ENCODE measurements at places on chromosomes 11 and 22. TPM values are rescaled to one million over a fixed set of nuclear protein-coding genes. Genes with fewer than 3 reads are reported as not detected.

DNA sequence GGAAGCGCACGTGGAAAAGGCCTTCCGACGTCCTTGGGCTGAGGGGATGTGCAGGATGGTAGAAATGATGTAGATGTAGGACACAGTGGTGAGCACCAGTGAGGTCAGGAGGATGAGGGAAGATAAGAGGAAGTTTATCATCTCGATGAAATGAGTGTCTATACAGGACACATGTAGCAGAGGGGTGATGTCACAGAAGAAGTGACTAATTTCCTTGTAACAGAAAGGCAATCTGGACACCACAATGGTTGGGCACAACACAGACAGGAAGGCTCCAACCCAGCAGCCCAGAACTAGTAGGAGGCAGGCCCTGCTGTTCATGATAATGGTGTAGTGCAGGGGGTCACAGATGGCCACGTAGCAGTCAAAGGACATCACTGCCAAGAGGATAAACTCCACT, 35.0 kb upstream of the OR6M1 start:
- H3K4me1 ChIP-seq: no peaks in the 10 kb centered on the region
- H3K36me3 ChIP-seq: no peaks in the 10 kb centered on the region
- H3K27me3 ChIP-seq: no peaks in the 10 kb centered on the region
- DNase-seq: no peak

- H3K27me3 ChIP-seq: peaks cover 30% of the 10 kb centered on the region
- DNase-seq: no peak
- peak overlapping the region; percentile 72 for H3K4me3 ChIP-seq
- H3K36me3 ChIP-seq: no peaks in the 10 kb centered on the region
- peaks cover 73% of the 10 kb centered on the region for H3K4me1 ChIP-seq
- peak overlapping the region; percentile 79 for H3K27ac ChIP-seq
Observed at GRCh38 chr22:39242595-39243438, 2.0 kb downstream of the PDGFB start.

- DNase-seq: no peak
- no peaks in the 10 kb centered on the region for H3K27me3 ChIP-seq
- no peak overlapping the region for H3K27ac ChIP-seq
- no peaks in the 10 kb centered on the region for H3K4me1 ChIP-seq
- no peak overlapping the region for H3K4me3 ChIP-seq
Observed at GRCh38 chr11:27370374-27370773, 7.4 kb upstream of the CCDC34 start.

DNA sequence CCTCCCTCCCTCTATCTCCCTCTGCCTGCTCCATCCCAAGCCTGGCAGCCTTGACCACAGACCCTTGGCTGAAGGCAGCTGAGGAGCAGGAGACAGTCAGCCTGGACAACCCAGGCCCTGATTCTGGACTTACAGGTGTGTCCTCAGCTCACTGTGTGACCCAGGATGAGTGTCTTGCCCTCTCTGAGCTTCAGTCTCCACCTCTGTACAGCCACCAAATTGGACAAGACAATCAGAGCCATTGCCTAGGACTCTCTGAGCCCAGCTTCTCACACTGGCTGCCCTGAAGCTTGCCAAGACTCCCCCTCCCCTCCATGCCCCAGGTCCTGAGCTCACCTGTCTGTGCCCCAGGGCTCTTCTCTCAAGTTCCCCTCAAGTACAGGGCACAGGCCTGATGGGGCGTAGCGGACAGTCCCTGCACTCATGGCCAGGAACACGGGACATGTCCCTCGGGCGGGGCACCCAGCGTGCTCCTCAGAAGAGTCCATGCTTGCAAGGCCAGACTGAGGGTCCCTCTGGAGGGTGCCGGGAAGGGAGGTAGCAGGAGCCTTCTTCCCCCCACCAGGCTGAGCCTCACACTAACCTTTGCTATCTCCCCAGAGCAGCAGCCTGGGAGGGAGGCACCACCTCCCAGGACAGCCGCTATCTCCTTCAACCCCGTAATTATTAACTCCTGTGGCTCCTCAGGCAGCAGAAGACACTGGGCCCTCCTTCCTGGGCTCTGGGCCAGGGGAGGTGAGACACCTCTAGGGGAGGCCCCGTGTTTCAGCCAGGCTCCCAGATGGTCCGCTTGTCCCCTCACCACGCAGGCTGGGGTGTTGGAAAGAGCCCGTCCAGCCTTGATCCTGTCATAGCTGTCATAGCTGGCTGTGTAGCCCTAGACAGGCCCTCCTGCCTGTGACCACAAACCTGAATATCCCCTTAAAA, 2.6 kb upstream of the RAB3IL1 start:
- H3K4me3 ChIP-seq: no peak overlapping the region
- H3K36me3 ChIP-seq: no peaks in the 10 kb centered on the region
- peaks cover 39% of the 10 kb centered on the region for H3K4me1 ChIP-seq
- H3K27me3 ChIP-seq: peaks cover 28% of the 10 kb centered on the region
- DNase-seq: no peak

GRCh38 chr22:26597026-26597425, 7.1 kb upstream of the TPST2 start:
- H3K27me3 ChIP-seq: no peaks in the 10 kb centered on the region
- no peaks in the 10 kb centered on the region for H3K36me3 ChIP-seq
- H3K4me1 ChIP-seq: peaks cover 12% of the 10 kb centered on the region
- no peak overlapping the region for H3K27ac ChIP-seq
- H3K4me3 ChIP-seq: no peak overlapping the region

DNA sequence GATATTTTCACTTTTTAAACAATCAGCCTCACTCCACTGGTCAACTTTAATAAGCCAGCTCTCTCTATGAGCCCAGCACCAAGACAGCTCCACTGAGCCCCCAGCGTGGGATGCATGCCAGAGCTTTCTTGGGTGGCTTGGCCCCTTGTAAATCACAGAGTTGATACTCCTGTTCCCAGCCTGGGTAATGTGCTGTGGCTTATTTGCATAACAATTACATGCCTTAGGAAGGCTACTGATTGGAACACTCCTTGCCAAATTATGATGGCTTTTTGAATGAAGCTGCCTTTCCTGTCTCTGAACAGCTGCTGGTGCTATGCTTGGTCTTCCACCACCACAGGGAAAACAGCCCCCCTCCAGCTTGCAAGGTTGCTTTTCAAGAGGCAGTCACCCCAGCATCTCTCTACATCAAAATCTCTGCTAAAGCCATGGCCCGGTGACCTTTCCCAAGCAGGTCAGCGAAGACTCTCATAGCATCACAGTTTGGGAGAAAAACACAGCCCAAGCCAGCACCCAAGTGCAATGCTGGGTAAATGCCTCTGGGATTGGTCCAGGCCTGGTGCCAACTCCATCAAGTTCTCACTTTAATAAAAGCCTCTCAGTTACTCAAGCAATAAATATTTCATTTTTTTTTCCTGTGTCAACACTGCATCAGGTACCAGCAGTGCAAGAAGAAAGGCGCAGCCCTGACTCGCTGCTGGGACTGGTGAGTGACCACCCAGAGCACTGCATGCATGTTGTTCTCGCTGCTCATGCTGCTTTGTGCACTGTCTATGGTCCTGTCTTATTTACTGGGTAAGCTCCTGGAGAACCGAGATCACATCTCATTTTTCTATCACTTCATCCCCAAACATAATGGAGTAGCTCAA, 549.3 kb downstream of the OPCML start:
- no peak overlapping the region for H3K4me3 ChIP-seq
- H3K27ac ChIP-seq: no peak overlapping the region
- no peak for DNase-seq
- no peaks in the 10 kb centered on the region for H3K4me1 ChIP-seq

Gene DEUP1
- total RNA-seq: 0.68 TPM

- peaks cover 4% of the 10 kb centered on the region for H3K4me1 ChIP-seq
- no peak overlapping the region for H3K27ac ChIP-seq
- no peaks in the 10 kb centered on the region for H3K27me3 ChIP-seq
- DNase-seq: no peak
- H3K36me3 ChIP-seq: no peaks in the 10 kb centered on the region
- H3K4me3 ChIP-seq: no peak overlapping the region
Observed at GRCh38 chr11:6733326-6734275, 38.2 kb downstream of the OR2AG2 start.

GRCh38 chr22:31583861-31584485, 78.0 kb downstream of the PISD start:
- H3K4me1 ChIP-seq: peaks cover 13% of the 10 kb centered on the region
- no peak for DNase-seq
- H3K27me3 ChIP-seq: no peaks in the 10 kb centered on the region
- no peak overlapping the region for H3K4me3 ChIP-seq
- no peak overlapping the region for H3K27ac ChIP-seq

GRCh38 chr22:39962071-39962470, 1.9 kb downstream of the TMA7B start:
- H3K27me3 ChIP-seq: peaks cover 15% of the 10 kb centered on the region
- no peak overlapping the region for H3K27ac ChIP-seq
- H3K4me1 ChIP-seq: peaks cover 8% of the 10 kb centered on the region
- DNase-seq: no peak
- H3K4me3 ChIP-seq: no peak overlapping the region

DNA sequence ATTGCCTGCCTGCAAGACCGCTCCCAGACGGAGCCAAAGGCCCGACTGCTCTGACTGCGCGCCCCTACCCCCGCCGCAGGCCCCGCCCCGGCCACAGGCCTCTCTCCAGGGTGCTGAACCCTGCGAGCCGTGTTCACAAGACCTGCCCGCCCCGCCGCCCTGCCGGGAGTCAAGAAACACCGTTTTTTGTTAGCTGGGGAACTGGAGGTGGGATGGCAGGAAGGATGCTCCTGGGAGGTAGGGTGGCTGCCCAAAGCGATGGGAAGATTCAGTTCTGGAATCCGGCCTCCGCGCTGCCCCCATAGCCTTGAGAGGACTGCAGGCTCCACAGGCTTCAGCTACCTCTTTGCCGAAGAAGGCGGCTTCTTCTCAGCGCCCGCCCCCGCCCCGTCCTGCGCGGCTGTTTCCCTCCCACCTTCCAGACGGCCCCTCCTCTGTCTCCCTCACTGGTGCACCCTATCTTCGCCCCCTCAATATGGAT, 2.7 kb upstream of the PDE2A start:
- H3K4me1 ChIP-seq: peaks cover 6% of the 10 kb centered on the region
- H3K27ac ChIP-seq: no peak overlapping the region
- H3K27me3 ChIP-seq: peaks cover 57% of the 10 kb centered on the region
- no peaks in the 10 kb centered on the region for H3K36me3 ChIP-seq
- no peak overlapping the region for H3K4me3 ChIP-seq
- peak; percentile 77 for DNase-seq

Gene TEX54
- total RNA-seq: not detected

Gene ART5
- 2.2 TPM for total RNA-seq

Gene KCNJ5
- total RNA-seq: 12.9 TPM

DNA sequence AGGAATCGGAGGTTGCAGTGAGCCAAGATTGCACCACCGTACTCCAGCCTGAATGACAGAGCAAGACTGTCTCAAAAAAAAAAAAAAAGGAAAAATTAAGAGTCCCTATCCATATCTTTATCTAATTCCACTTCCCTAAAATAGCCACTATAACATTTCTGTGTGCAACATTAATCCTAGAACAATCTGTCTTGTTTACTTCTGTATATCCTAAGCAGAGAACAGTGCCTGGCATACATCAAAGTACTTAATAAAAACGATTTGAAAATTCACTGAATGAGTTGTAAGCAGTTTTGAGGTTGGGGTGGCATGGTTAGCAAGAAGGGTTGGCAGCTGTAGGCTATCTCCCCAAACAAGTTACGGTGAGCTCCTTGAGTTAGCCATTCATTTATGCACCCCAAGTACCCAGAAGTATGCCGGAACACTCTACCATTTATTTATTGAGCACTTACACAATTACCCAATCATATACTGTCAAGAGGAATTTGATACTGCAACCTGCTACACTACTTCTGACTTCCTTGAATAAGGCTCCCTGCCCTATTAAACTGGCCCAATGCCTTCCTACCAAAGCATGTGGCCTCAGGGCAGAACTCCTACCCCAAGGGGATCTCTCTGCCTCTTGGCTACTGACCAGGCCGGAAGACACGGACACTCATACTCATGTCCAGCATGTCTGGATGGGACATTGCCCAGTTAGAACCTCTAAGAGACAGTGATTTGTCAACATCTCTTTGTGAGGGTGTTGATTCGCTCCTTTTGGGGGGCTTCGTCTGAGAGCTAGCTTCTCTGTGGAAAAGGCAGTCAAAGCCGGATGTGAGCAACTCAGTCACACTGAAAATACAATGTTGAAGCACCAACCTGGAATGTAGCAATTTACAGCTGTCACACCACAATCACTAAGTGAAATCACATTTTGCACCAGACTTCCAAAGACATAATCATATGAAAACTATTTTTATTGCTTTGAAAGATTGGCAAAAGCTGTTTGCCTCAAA, 16.3 kb upstream of the TMEM41B start:
- H3K4me1 ChIP-seq: no peaks in the 10 kb centered on the region
- H3K27me3 ChIP-seq: no peaks in the 10 kb centered on the region
- peak overlapping the region; percentile 59 for H3K27ac ChIP-seq
- no peaks in the 10 kb centered on the region for H3K36me3 ChIP-seq

DNA sequence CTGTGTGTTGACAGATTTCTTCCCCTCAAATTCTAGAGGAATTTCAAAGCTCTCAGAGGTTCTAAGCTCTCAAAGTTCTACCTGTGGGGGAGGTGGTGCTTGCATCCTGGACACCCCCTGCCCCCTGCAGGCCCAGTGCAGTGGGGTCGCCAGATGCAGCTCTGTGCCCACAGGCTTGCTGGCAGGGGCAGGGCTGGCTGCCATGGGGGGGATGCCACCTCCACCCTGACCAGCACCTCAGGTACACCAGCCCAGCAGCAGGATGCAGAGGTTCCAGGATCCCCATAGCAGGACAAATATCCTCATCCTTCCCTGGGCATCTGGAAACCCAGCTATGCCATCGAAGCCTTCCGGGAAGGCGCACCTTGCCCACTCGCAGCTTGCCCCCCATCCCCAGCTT, 91.1 kb downstream of the BRD1 start:
- no peaks in the 10 kb centered on the region for H3K4me1 ChIP-seq
- no peak overlapping the region for H3K4me3 ChIP-seq
- no peak overlapping the region for H3K27ac ChIP-seq
- peaks cover 33% of the 10 kb centered on the region for H3K27me3 ChIP-seq
- no peaks in the 10 kb centered on the region for H3K36me3 ChIP-seq

DNA sequence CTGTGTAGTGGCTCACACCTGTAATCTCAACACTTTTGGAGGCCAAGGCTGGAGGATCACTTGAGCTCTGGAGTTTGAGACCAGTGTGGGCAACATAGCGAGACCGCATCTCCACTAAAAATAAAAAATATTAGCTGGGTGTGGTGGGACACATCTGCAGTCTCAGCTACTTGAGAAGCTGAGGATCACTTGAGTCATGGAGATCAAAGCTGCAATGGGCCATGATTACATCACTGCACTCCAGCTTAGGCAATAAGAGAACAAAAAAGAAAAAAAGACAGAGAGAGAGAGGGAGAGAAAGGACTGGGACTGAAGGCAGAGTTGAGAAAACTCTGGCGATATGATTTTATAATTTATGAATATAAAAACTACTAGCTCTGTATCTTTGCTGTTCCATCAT, 473.1 kb downstream of the LRRC4C start:
- H3K27me3 ChIP-seq: no peaks in the 10 kb centered on the region
- H3K27ac ChIP-seq: no peak overlapping the region
- no peaks in the 10 kb centered on the region for H3K36me3 ChIP-seq
- H3K4me3 ChIP-seq: no peak overlapping the region
